ENCODE measurements at places on chromosomes 7 and 10.

GRCh38 chr7:17532861-17533404 lies 234.5 kb downstream of the AHR start:
- DNase-seq: no peak

- DNase-seq: no peak
Measured at GRCh38 chr7:92250603-92251002, 4.8 kb downstream of the ANKIB1 start.

DNA sequence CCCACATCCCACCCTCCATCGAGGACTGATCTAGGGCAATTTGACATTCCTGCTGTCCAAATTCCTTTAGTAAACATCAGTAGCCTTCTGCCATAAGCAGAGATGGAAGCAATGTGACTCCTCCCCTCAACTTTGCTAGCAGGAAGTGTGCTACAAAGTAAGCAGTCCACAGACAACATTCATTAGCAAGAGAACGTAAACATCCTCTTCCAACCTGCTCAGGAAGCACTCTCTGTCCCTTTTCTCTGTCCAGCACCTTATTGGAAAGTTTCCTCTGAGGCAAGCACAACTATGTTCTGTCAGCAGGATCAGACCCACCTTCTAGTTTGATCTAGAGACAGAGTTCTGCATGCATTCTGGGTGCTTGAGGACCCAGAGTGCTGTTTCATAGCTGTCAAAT lies 48.1 kb upstream of the LRGUK start:
- no peak for DNase-seq

DNA sequence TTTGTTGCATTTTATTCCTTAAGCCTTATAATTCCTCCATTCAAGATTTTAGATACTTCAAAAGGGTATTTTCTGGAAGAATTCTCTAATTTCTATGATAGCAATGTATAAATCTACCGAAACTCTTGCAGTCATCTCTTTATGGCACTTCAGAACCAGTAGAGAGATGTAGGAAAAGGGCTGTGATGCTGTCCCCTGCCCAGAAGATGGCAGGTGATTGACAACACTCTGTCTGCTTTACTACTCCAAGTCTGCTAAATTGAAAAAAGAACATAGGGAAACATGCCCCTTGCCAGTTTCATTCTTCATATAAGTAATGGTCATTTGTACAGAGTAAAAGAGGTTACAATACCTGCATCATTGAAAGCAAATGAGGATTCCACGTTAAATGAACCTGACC lies 5.1 kb downstream of the TCTN3 start:
- no peak for DNase-seq

DNA sequence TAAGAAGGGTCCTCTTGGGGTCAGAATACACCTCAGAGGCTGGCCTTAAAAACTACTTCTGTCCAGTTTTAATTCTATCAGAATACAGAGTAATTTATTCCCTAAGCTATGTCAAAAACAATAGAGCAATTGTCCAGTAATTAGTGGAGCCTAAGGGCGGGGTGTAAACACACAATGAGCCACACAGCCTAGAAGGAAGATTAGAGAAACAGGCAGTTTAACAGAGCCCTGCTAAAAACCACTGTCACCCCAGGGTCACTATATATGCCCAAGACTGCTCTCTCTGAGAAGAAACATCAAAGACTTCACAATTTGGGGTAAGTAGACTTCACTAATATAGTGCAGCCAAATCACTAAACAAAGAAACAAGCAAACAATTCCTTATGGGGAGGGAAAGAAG lies 27.2 kb upstream of the WNT2 start:
- no peak for DNase-seq

- no peak for DNase-seq
Measured at GRCh38 chr10:48493083-48493871, 111.6 kb downstream of the ARHGAP22 start.

DNA sequence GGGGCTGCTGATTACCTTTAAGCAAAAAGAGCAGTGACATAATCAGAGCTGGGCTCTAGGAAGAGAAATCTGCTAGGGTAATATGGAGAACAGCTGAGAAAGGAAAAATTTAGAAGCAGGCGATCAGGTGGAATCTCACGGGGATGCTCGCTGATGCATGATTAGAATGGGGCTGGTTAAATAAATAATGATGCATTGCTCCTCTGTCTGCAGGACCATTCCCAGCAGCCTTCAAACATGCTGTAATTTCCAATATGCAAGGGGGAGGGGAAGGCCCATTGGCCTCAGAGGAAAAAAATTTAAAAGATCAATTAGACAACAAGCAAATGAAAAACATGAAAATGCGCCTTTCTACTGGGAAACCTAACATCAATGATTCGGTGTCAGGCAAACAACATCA lies 65.6 kb upstream of the C10orf90 start:
- no peak for DNase-seq

DNA sequence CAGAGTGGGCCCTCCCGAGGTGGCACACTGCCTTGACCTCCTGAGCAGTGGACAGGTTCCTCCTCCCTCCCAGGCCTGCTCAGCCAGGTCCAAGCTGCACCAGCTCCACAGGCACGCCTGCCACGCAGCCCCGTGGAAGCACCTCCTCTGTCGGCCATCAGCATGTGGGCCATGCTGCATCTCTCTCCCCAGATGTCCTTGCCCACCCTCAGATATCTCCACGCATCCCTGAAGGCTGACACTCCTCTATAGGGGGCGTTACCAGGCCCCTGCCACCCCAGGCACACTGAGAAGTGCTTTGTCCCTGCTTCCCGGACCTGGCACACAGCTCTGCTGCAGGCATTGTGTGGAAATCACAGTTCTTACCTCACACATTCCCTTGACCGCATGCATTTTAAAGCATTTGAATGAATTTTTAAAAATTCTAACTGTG lies 598.5 kb downstream of the SDK1 start:
- DNase-seq: no peak

- DNase-seq: no peak
Measured at GRCh38 chr7:33685981-33686683, 219.2 kb upstream of the BMPER start.

- no peak for DNase-seq
Measured at GRCh38 chr7:8391353-8392062, 41.9 kb upstream of the NXPH1 start.

- DNase-seq: no peak
Measured at GRCh38 chr7:54546081-54546985, 4.2 kb downstream of the VSTM2A start.

DNA sequence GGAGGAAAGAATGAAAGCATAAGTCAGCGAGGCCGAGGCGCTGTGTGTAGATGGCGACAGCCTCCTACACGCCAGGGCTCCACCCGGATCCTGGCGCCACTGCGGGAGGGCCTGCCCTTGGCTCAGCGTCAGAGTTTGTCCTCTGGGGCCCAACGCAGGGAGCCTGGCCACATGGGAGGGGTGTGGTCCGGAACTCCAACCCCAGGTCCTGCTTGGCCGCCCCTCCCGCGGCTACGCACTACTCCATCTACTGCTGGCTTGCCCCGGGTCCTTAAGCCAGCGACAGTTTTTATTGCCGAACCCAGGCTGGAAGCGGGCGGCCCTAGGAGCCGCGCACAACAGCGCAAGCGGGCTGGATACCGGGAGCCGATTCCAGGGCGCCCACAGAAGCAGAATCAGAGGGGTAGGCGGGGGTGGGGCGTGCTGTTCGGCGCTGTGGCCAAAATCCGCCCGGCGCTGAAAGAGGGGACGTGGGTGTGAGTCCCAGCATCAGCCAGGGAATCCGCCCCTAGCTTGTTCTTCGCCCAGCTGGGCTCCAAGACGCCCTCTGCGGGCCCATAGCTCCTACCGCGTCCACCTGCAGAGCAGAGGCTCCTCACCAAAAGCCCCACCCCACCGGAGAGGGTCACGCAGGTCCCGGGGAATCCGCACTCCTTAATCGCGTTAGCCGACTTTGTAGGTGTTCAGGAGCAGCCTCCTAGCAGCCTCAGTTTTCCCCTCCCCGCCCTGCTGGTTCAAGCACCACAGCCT lies 4.5 kb downstream of the KAZALD1 start:
- DNase-seq: peak; percentile 31

DNA sequence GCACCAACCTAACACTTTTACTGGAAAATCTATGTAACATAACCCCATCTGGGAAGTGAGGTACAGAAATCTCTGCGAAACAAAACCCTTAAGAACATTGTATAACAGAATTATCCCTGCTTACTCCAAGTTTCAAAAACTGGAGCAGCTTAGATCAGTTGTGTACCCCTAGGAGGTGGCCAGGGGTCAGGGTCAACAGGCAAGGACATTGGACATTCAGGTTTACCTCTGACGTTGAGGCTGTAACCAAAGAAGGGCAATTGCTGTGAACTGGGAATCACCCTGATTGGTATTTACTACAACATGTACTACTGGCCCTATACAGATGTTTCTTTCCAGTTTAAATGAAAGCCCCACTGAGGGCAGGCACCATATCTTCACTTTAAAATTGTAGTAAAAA lies 13.1 kb downstream of the SFXN3 start:
- DNase-seq: no peak

DNA sequence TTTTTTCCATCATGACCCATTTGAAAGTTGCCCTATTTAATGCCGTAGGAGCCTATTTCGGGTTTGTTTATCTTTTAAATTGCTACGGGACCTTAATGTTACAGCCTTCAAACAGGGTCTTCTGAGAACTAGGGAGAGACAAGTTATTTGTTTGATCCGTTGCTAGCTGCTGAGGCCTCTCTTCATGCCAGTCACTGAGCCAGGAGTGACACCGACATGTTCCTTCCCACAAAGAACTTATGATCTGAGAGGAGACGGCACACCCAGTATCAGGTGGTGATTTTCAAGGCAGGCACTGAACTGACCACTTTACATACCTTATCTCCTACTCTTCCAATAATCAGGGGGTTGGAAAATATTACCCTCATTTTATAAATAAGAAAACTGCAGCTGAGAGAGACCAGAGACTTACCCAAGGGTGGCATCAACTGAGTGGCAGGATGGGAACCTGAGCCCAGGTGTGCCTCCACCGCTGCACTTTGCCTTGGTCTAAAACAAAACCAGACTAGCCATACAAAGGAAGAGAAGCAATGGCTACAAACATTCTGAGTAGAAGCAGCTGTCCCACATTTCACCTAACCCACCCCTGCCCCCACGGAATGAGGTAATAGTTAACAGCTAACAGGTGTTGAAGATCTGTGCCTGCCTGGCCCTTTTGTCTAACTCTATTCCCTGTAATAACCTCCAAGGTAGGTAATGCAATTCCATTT lies 40.5 kb downstream of the PPP1R3C start:
- no peak for DNase-seq

DNA sequence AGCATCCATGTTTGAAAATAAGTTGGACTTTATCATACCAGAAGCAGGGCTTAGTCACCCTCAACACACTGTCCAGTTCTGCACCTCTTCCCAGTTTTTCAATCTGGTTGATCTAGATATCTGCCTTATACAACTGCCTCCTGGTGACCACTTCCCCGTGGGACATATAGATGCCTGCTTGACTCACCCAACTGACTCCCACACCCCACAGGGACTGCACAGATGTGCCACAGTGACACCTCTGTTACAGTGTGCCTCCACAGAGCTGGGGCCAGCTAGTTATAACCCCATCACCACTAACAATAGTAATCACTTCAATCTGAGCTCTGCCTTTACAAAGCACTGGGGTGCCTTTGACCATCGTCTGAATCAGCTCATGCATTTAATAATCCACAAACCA lies 82.6 kb upstream of the AOAH start:
- DNase-seq: no peak

- DNase-seq: no peak
Measured at GRCh38 chr7:27200761-27201579, 1.1 kb upstream of the HOXA13 start.

DNA sequence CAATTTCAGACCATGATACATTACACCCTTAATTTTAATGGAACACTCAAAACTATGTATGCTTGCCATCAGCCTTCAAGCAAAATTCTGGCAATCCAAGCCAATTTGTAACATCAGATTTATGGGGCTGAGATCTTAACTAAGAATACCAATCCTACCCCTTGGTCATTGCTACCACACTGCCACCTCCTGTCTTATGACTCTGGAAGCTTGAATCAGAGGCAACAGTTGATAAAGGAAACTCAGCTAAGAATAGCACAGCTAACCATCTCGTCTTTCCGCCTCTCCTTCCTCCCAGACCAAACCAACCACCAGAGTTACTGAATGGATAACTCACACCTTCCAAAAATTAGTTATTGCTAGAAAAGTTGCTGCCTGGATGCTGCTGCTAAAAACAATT lies 7.4 kb downstream of the IGF2BP3 start:
- no peak for DNase-seq

- DNase-seq: no peak
Measured at GRCh38 chr10:62733654-62734293, 70.7 kb upstream of the ADO start.

DNA sequence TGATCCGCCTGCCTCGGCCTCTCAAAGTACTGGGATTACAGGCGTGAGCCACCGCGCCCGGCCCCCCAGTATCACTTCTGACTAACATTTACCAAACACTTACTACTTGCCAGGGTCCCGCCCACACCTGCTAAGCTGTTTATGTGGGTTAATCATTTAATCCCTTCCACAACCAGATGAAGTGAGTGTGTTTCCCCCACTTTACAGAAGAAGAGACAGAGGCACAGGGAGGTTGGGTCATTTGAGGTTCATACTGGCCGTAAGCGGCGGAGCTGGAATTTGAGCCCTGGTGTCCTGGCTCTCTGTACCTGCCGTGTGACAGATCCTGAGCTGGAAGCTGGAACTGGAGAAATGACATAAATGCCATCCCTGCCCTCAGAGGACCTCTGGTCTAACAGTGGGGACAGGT lies 15.1 kb upstream of the VPS37D start:
- no peak for DNase-seq

GRCh38 chr10:26821699-26822570 lies 38.8 kb downstream of the ABI1 start:
- DNase-seq: no peak

DNA sequence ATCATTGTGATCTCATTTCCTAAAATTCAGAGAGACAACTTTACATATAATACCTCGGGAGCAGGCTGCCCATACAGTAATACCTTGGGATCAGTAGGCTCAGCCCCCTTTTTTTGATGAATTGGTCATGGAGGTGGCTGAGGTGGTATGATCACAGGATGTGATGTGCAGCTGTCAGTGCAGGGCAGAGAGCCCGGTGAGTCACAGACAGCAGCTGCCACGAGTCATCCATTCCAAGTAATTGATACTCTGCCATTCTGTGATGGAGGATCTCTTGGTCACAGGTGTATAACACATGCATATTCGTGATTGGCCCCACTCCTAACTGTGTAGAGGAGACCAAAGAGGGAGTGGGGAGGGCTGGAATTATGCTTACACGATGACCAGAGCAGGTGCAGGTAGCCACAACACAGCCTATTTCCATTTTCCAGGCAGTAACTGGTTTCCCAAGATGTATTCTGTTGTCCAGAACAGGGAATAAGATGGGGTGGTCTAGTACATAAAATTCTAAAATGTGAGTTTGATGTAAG lies 14.1 kb downstream of the NRCAM start:
- no peak for DNase-seq

- DNase-seq: no peak
Measured at GRCh38 chr10:4981722-4982471, 18.7 kb downstream of the AKR1C1 start.
